ENCODE measurements at places on chromosomes 5 and 9. TPM values are rescaled to one million over a fixed set of nuclear protein-coding genes. Genes with fewer than 3 reads are reported as not detected.

Gene NUP188
- total RNA-seq = 43.5 TPM

Gene ZDHHC12
- 44.8 TPM for total RNA-seq

Gene NDUFA8
- total RNA-seq = 40.9 TPM

Gene RAD1
- total RNA-seq = 26.0 TPM

Gene CCL27
- total RNA-seq = 0.15 TPM

Gene LHX6
- not detected for total RNA-seq

Gene INSL4
- not detected for total RNA-seq

Gene FOXI1
- not detected for total RNA-seq

Gene RAB14
- total RNA-seq = 39.7 TPM

Gene PCDHB12
- 0.15 TPM for total RNA-seq

Gene ZNF883
- 7.9 TPM for total RNA-seq

Gene HSPA9
- 308 TPM for total RNA-seq

Gene ADAM19
- total RNA-seq = 14.2 TPM

Gene PGGT1B
- 13.4 TPM for total RNA-seq

Gene KCNV2
- total RNA-seq = not detected

Gene VCAN
- total RNA-seq = 384 TPM

Gene SLC25A2
- 1.0 TPM for total RNA-seq

Gene APBA1
- total RNA-seq = 21.0 TPM

Gene DDX4
- not detected for total RNA-seq

Gene ARHGEF37
- total RNA-seq = 2.2 TPM

Gene TTC16
- 0.15 TPM for total RNA-seq

Gene ST8SIA4
- 0.29 TPM for total RNA-seq

Gene SMIM3
- total RNA-seq = 49.2 TPM

Gene ANKRD34B
- not detected for total RNA-seq

Gene LCN9
- not detected for total RNA-seq

Gene DBH
- total RNA-seq = not detected

Gene FAM120A
- total RNA-seq = 153 TPM

Gene SPATA31D4
- total RNA-seq = not detected

Gene EQTN
- not detected for total RNA-seq

Gene TNFSF8
- not detected for total RNA-seq

Gene MAMDC2
- 3.2 TPM for total RNA-seq

Gene SHC3
- total RNA-seq = 61.4 TPM

Gene IL4
- total RNA-seq = not detected

Gene SLC35D2
- total RNA-seq = 22.5 TPM

Gene ZNF462
- total RNA-seq = 17.0 TPM

Gene BARHL1
- not detected for total RNA-seq

Gene POU5F2
- 0.99 TPM for total RNA-seq

Gene CAMK2A
- 3.8 TPM for total RNA-seq

Gene ARL15
- total RNA-seq = 40.5 TPM

Gene TSSK1B
- total RNA-seq = 0.15 TPM

Gene KLF9
- 31.3 TPM for total RNA-seq

Gene PPP6C
- total RNA-seq = 15.6 TPM

Gene ADAMTS12
- 12.1 TPM for total RNA-seq

Gene ZNF79
- total RNA-seq = 19.0 TPM

Gene TRIM7
- total RNA-seq = 5.3 TPM

Measured in smooth muscle cell of trachea (primary cell).